ENCODE measurements at places on chromosomes 3 and 15.

DNA sequence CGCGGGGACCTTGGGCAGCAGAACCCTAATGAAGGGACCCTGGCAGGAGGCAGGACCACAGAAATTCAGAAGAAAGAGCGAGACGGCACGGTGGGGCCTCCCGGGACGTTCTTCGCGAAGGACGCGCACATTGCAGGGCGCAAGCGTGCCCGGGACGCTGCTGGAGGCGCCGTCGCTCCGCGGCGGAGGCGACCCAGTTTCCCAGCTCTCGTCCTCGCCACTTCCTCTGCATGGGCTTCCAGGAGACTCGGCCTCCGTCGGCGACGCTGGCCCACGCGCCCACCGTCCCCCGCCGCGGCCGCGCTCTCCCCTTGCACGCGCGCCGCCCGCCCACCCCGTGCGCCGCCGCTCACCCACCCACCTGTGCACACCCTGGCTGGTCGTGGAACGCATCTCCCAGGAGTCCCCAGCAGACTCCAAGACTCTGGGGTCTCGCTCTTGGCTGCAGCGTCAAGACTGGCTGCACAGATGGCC lies 31.8 kb upstream of the SMAD3 start:
- DNase-seq, result no peak

GRCh38 chr3:148238421-148238821 lies 459.3 kb upstream of the AGTR1 start:
- DNase-seq, result no peak

DNA sequence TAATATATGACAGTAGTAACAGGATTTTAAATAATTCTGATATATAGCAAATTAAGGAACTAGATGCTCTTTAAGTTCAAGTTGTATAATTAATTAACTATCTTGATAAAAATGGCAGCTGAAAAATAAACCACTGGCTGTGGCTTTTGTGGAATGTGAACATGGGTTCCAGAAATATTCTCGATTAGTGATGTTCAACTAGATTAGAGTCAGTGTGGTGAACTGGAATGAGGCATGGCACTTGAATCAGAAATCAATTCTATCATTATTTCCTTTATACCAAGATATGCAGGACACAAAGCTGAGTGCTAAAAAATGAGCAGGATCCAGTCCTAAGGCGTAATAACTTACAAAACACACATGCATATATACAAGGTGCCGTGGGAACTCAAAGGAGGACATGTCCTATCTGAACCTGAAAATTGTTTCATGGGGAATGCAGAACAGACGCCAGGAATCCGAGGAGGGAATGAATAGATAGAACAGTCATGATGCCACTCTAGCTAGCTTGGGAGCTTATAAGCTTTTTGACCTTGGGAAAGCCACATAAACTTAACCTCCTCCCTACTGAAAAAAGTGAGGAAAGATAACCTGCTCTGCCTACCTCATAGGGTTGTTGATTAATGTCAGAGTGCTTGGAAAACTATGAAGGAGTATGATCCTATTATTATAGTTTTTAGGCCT lies 402.4 kb downstream of the PLCL2 start:
- no peak for DNase-seq

DNA sequence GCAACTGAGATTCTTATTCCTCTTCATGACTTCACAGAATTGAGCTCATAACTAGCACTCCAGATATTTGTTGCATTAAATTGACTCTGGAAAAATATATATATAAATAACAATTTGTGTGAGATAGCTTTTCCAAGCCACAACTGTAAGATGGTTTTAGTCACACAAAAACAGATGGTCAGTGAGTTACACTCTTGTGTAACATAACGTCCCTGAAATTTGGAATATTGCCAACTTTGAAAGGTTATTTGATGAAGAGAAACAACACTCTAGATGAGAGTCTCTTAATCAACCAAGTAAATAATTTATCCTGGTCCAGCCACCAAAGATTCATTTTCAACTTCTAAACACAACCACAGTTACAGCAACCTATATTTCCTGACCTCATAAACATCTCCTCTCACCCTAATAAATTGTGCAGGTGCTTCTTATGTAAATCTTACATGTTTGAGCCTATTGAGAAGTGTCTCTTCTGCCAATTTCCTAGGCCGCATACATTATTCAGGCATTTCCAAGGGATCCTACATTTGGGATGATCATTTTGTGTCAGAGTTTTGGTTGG lies 84.9 kb upstream of the ACP3 start:
- no peak for DNase-seq
